A172 (cell line): ENCODE measurements at places on chromosomes 3 and 15. TPM values are rescaled to one million over a fixed set of nuclear protein-coding genes. Genes with fewer than 3 reads are reported as not detected.

The RBMS3 gene
- 12.3 and 14.9 TPM in 2 replicates for total RNA-seq

- DNase-seq, result no peak
Observed at GRCh38 chr3:161066930-161067329, 38.2 kb downstream of the B3GALNT1 start.

DNA sequence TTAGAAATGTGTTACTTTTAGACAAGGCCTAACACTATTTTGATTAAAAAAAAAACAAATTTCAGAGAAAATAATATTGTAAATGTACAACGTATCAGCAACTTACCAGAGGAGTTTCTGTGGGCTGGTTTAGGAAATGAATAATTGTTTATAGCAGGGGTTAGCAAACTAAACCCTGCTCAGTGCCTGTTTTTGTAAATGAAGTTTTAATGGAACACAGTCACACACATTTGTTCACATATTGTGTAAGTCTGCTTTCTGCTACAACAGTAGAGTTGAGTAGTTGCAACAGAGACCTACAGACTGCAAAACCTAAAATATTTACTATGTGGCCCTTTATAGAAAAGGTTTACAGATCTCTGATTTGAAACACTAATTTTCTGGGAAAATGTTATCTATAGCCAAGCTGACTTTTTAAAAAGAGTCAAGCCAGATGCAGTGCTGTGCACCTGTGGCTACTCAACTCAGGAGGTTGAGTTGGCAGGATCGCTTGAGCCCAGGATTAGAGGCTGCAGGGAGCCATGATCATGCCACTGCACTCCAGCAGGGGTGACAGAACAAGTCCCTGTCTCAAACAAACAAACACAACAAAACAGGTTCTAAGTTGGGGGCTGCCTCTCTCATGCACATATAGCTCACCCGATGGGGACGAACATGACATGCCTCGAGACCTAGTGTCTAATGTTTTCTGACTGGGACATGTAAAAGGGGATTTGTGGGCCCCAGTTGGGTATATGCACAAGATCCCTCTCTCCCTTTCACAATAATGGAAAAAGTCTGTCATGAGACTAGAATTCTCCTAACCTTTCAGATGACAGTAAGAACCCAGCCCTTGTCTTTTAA, 182.5 kb downstream of the TNIK start:
- no peak for DNase-seq

DNA sequence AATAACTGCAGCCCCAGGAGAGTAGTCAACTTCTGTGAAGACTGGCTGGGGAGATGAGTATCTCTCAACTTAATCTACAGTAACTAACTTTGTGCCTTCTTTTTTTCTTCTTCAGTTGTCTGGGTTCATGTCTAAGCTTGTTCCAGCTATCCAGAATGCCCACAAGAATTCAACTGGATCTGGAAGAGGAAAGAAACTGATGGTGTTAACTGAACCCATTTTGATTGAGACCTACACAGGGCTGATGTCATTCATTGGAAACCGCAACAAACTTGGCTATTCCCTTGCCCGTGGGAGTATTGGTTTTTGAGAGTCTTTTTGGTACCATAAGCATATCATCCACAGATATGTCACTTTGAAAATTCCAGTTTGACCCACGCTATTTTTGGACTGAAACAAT, 148.7 kb downstream of the TPRG1 start:
- DNase-seq, result no peak

The TMCO5A gene
- total RNA-seq, result not detected in 2 replicates

DNA sequence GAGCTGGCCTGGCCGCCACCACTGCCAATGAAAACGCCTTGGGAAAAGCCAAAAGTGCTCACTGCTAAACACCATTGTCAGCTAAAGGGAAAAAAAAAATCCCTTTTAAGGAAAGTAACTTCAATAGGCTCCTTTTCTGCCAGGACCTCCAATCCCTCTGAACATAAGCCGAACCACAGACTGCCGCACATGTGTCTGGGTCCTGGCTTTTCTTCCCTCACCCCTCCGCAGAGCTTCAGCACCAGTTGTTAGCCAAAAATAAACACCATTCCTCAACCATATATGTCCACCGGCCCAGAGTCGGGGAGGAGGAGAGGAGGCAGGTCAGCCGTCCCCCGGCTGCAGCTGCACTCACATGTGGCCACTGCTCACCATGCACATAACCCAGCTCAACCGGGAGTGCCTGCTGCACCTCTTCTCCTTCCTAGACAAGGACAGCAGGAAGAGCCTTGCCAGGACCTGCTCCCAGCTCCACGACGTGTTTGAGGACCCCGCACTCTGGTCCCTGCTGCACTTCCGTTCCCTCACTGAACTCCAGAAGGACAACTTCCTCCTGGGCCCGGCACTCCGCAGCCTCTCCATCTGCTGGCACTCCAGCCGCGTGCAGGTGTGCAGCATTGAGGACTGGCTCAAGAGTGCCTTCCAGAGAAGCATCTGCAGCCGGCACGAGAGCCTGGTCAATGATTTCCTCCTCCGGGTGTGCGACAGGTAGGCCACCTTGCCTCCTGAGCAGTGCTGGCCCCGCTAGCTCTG, at the start of gene FBXL22:
Gene FBXL22, plus strand, starts transcription at position 350 of the 753 bp plus-strand sequence. Its CDS starts 6 bp downstream, at position 356.
- DNase-seq, result no peak

The LMAN1L gene
- not detected in 2 replicates for total RNA-seq

DNA sequence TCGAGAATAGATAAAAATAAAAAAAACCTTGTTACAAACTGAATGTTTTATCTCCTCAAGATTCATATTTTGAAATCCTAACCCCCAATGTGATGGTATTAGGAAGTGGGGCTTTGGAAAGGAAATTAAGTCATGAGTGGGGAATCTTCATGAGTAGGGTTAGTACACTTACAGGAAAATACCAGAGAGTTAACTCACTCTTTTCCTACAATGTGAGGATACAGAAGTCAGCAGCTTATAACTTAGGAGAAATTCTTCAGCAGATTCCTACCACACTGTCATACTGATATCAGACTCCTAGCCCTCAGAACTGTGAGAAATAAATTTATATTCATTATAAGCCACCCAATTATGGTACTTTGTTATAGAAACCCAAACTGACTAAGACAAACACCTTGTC, 453.1 kb downstream of the GBE1 start:
- DNase-seq, result no peak

- no peak for DNase-seq
Observed at GRCh38 chr3:134623615-134624245, 27.1 kb downstream of the KY start.

DNA sequence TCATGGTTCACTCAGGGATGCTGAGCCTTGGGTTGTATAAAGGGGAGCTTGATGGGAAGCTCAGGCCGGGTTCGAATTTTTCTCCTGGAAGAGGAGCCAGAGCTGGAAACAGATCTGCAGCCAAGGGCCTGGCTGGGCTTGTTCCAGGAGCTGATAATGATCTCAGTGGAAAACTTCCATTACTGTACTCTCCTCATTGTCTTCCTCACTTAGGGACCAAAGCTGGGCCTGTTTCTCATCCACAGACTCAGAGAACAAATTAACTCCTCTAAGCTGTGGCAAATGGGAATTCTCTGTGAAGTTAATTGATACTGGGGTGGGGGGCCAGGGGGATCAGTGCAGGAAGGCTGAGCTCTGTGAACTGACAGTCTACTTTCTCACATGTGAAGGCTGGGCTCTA, 92.0 kb downstream of the PRICKLE2 start:
- DNase-seq, result no peak

GRCh38 chr3:150898046-150898754, 7.0 kb downstream of the MINDY4B start:
- DNase-seq, result no peak

DNA sequence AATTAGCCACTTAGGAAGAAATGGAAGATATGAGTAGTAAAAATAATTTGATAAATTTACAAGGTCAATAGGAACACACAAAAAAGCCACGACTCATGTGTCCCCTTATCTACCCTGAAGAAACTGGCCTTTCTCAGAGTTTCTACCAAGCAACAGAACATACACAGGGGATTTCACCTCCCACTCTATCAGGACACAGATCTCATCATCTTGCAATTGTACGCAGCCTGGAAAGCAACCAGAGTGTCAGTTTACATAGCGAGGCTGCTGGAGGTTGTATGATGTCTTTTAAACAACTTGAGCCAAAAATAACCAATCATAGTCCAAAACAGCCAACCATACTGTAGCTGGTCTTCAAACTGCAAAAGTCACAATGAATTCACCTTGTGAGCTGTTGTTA, 19.7 kb upstream of the LMOD3 start:
- no peak for DNase-seq

The CLK3 gene
- total RNA-seq, result 31.9 and 40.0 TPM in 2 replicates

The PIF1 gene
- 11.0 and 15.1 TPM in 2 replicates for total RNA-seq

The CCDC39 gene
- total RNA-seq, result 0.22 TPM in 1 of 2 replicates, not detected in the other

DNA sequence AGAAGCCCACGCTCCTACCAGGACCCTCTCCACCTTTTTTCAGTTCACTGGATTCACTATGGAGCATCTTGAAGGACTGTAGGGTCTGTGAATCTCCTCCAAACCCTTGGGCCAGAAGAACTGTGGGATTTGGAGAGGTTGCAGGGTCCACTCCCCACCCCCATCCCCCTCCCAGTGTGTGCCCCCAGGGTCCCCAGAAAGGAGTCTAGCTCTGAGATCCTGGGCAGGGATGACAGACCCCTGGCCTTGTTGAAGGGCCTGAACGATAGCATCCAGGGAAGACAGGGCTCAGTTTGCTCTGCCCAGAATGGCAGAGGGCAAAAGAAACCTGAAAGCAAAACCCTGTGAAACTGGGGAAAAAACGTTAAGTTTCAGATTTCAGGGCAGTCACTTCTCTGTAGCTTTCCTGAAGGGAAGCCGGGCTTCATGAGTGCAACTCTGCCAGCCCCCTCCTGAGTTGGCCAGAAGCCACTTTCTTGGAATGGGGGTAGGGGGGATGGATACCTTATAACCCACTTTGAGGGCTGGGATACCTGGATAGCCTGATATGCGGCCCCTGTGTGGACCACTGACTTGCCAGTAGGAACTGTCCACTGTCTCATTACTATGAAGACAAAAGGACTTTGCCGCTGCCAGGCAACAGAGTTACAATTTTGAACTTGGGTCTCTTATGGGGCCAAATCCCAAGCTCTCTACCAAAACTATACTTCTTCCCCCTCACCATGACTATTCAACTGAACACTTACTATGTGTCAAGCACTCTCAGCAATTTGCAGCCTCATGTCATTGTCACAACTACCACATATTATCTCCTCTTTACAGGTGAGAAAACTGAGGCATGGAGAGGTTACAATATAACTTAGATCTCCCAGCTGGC, 1.6 kb upstream of the CISH start:
- DNase-seq, result no peak

The CD86 gene
- not detected in 2 replicates for total RNA-seq

The GPR62 gene
- not detected in 2 replicates for total RNA-seq

- no peak for DNase-seq
Observed at GRCh38 chr15:74389241-74390048, 22.0 kb upstream of the CYP11A1 start.

- peak; percentile 20 for DNase-seq
Observed at GRCh38 chr15:101723171-101723873, 951 bp downstream of the TARS3 start.
